ENCODE measurements at places on chromosomes 12 and 14. TPM values are rescaled to one million over a fixed set of nuclear protein-coding genes. Genes with fewer than 3 reads are reported as not detected.
A peak's percentile ranks its signal among the peaks of the same experiment; 100 is the strongest.

GRCh38 chr12:80766210-80766609 lies 49.5 kb downstream of the MYF5 start:
- no peak for DNase-seq

DNA sequence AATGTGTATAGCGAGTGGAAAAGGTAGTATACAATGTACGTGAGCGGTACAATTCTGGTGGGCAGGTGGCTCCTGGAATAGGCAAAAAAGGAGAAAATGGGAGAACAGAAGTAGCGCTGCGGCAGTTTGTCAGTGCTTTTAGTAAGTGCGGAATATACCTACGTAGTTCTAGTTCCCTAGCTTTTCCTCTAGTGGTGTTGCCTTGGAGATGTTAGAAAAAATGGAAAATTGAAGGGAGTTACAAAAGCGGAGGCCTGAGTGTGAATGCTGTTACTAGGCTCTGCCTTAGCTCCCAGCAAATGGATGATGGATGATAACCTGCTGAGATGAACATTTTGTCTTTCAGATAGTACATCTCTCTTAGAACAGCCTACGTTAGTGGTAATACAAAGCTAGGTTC lies 1.1 kb downstream of the TTC8 start:
- DNase-seq, result no peak

GRCh38 chr12:131054345-131055092 lies 100.8 kb downstream of the ADGRD1 start:
- no peak for DNase-seq

GRCh38 chr14:22850944-22851764 lies 14.8 kb downstream of the MMP14 start:
- no peak for DNase-seq

DNA sequence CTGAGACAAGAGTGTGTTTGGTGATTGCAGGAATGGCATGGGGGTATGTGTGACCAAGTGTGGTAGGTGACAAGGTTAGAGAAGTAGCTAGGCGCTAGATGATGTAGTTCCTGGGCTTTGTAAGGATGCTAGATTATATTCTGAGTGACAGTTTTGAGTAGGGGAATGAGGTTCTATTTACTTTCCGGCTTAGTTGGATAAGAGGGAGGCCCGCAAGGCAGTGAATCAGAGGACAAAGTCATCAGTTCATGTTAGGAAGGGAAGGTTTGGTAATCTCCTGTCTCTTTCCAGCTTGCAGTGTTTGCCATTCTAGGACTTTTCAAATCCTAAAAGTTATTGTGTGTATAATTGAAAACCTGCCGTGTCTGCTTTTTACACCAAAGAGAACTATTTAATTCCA lies 45.0 kb downstream of the CFAP54 start:
- no peak for DNase-seq

DNA sequence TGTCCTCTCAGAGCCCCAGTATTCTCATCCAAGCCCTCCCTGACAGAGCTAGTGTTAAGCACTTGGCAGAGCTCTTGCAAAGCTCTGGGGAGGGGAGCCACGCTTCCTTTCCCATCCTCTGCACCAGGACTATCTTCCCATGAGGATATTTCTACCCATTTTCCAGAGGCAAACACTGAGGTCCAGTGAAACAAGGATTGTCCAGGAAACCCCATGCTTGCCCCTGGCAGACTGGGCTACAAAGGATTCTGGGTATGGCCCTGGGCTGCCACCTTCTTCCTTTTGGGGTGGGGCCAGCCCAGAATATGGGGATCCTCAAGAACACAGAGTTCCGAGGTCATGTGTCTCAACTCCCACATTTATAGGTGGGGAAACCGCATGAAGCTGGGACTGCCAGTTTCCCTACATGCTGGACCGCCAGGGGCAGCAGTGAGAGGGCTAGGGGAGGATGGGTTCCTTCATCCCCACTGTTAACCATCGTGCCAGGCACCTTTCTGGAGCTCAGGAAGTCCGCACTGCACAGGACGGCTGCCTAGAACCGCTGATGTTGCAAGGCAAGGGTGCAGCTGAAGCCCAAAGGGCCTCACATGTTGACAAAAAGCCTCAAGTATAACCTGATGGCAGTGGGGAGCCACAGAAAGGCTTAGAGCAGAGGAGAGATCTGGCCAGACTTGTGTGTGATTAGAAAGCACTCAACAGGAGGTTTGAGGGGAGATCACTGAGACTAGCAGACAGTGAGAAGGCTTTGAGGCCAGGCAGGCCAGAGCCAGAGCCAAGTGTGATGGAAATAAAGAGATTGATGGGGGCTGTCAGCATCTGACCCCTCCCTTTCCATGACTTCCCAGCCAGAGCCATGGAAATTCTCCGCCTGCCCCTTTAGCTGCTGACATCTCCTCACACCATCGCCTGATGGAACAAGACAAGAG lies 5.5 kb upstream of the CCDC85C start:
- DNase-seq, result no peak

Gene KCNA1
- polyA plus RNA-seq, result not detected

- DNase-seq, result no peak
Observed at GRCh38 chr14:87999277-87999676, 5.7 kb upstream of the GPR65 start.

GRCh38 chr14:68249661-68250451 lies 430.3 kb downstream of the RAD51B start:
- no peak for DNase-seq

- DNase-seq, result peak; percentile 46
Observed at GRCh38 chr14:70808416-70809224, 693 bp downstream of the MAP3K9 start.

DNA sequence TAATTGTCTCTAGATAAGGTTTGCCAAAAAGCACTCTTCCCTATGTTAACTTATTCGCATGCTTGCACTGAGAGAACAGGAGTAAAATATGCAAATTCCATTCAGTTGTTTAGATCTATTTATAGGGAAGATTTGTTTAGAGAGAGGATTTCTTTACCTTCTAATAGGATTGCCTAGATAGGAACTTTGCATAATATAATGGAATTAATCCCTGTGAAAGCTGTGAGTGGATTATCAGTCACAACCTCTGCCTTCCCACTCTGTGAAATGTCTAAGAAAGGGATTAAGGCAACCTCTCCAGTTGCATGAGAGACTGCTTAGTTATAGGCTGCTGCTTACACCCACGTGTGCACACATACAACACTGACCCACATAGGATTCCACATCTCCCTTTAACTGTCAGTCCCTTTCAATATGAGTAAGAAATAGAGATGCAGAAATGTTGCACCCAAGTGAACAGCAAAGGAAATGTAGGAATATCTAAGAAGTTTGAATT lies 83.2 kb downstream of the ALG10B start:
- no peak for DNase-seq

Gene IRF2BPL
- 3.5 TPM for polyA plus RNA-seq

DNA sequence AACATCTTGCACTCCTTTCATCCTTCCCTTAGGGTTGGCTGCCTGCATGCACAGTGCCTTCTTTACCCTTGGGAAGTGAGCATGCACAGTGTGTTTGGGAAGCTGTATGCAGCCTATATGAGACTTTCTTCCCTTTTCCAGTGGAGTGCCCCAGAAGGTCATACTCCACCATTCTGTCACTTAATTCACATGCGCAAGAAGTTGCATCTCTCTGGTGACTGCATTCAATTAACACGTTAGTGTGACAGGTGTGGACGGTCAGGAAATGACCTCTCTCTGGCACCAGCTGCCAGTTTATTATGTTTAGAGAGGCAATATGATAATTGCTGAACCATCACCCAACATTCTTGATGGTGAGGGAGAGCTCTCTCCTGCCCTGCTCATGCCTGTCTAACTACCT lies 770.0 kb downstream of the FLRT2 start:
- DNase-seq, result no peak

GRCh38 chr12:57118711-57119271 lies 7.6 kb upstream of the STAT6 start:
- DNase-seq, result no peak

Gene PTGDR
- polyA plus RNA-seq, result 0.35 TPM

- DNase-seq, result no peak
Observed at GRCh38 chr12:111494676-111495075, 89.0 kb downstream of the SH2B3 start.

DNA sequence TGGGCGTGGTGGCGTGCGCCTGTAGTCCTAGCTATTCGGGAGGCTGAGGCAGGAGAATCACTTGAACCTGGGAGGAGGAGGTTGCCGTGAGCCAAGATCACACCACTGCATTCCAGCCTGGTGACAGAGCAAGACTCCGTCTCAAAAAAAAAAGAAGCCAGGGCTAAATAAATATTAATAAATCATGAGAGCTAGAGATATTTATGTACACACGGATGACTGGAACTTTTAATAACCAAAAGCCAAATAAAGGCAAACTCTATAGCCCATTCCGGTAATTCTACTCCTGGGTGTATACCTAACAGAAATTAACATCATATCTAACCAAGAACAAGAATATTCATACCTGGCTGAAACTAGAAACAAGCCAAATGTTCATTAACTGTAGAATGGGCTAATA lies 7.7 kb upstream of the TRAFD1 start:
- no peak for DNase-seq

DNA sequence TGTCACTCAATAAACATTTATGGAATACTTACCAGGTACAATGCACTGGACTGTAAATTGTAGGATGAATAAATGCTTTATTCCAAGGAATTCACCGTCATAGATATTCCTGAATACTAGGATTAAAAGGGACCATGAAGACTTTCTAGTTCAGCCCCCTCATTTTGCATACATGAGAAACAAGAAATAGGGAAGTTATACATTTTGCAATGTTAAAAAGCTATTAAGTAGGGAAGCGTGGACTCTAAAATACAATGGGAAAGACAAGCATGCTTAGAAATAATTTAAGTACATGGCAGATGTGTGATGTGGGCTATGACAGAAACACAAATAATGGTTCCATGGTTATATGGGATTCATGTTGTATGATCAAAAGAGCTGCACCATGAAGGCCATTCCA lies 89.4 kb upstream of the SYT10 start:
- DNase-seq, result no peak

- no peak for DNase-seq
Observed at GRCh38 chr12:130953771-130954543, at the start of gene ADGRD1. TSS of gene ADGRD1 (plus strand) at chr12:130953907. CDS start at chr12:130954466, 559 bp downstream.

- DNase-seq, result no peak
Observed at GRCh38 chr12:129651951-129652350, 251.9 kb downstream of the TMEM132D start.

Gene AICDA
- not detected for polyA plus RNA-seq

GRCh38 chr14:69519204-69520100 lies 34.9 kb downstream of the PLEKHD1 start:
- no peak for DNase-seq

- DNase-seq, result no peak
Observed at GRCh38 chr12:2959505-2960389, 550 bp downstream of the TEAD4 start.

DNA sequence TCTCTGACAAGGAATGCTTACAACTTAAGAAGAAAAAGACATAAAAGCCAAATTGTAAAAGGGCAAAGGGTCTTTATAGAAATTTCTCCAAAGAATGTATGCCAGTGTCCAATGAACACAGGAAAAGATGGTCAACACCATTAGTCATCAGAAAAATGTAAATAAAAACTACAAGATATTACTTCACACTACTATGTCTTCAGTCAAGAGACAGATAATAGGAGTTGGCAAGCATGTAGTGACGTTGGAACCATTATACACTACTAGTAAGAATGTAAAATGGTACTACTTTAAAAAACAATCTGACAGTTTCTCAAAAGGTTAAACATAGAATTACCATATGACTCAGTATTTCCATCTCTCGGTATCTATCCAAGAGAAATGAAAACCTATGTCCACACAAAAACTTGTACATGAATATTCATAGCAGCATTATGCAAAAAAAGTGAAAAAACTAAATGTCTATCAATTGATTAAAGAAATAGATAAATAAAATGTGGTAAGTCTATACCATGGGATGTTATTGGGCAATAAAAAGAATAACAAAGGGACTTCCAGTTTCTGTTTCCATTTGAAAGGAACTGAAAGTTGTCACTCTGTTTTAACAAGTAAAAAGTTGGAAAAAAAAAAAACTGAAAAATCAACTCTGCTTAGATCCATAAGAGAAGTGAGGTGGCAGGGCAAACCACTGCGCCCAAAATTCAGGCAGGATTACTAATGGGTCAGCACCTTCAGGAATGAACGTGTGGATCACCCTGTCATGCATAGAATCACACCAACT lies 69.8 kb downstream of the ALG10B start:
- DNase-seq, result no peak

Gene ABHD12B
- polyA plus RNA-seq, result not detected

DNA sequence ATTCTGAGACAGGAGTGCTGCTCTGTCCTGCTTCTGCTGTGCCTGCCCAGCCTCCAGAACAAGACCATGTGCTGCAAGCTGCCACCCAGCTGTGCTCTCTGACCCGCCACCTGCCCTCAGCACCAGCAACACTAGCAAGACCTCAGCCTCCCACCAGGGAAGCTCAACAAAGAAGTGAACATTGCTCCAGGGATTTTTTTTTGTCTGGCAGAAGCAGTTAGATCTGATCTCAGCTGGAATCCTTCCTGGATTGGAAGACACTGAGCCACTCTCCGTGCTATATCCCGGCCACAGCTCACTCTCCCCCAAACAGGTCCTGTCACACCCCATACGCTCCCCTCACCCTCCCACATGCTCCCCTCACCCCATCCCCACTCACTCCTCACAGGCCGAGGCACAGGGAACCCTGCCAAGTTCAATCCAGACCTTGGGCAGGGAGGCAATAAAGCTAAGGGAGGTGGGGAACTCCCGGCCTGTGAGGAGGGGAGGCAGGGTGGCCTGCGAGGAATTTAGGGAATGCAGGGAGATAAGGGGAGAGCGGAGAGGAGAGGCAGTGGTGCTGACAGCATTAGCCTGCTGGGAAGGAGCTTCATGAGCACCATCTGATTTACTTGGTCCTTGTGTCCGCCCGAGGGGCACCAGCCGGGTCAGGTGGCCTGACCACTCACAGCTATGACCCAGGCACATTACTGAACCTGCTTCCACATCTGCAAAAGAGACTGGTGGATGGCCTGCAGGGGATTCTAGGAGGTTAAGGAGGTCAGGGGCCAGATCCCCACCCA lies 29.7 kb downstream of the CCDC85C start:
- DNase-seq, result no peak

Gene ZFHX2
- not detected for polyA plus RNA-seq
